CD4-positive, alpha-beta T cell treated with Interleukin-12 subunit alpha and Interleukin-12 subunit beta, for 1 hour (primary cell): ENCODE measurements at places on chromosomes 5 and 9.

- DNase-seq: no peak
Measured at GRCh38 chr5:169429044-169429443, 128.1 kb upstream of the SLIT3 start.

- no peak for DNase-seq
Measured at GRCh38 chr9:84314306-84314705, 26.3 kb downstream of the SLC28A3 start.

DNA sequence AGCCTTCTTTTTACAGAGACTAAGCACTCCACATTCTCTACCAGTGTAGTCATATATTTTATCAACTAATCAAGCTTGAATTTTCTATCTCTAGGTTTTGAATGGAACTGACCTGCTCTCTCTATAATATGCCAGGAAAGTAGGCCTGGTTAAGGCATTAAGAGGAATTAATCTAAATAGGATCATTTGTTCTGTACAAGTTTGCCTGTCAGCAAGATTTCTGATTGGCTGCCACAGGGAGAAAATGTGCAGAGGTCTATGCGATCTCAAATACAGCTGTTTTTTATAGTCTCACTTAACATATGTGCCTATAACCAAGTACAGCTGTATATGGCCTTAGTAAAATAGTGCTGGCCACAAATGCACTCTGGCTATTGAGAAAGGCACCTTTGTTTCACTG, 418.8 kb downstream of the KDM4C start:
- DNase-seq: no peak

- peak; percentile 26 for DNase-seq
Measured at GRCh38 chr5:14143841-14144585, 871 bp downstream of the TRIO start.

- no peak for DNase-seq
Measured at GRCh38 chr5:98872674-98873073, 56.1 kb downstream of the CHD1 start.

DNA sequence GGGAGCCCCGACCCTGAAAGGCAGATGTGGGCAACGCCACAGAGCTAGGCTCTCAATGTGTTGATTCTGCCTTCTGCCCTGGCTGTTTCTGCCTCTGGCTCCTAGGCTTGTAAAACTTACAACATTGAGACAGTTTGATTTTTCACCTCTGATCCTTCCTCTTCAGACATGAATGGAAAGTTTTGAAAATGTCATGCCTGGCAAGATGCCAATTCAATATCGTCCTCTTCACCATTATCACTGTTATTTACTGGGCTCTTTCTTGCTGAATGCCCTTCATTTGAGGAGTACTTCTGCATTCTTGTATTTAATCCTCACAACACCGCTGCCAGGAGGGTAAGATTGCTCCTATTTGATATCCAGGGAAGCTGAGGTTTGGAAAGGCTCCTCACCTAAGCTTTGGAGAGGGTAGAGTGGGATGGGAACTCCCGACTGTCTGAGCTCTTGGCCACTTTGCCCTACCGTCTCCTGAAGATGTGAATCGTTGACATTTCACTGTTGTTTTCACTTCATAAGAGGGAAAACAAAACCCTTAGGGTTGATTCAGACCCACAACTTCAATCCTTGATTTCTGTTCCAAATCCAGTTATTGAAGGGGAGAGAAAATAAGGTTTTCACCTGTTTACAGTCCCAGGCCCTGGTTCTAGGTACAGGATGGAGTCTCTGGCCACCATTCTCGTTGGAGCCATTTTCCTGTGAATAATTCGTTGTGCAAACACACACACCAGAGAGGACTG, 12.7 kb upstream of the FGF1 start:
- no peak for DNase-seq

GRCh38 chr9:128077847-128078503, 9.9 kb downstream of the SLC25A25 start:
- DNase-seq: no peak

DNA sequence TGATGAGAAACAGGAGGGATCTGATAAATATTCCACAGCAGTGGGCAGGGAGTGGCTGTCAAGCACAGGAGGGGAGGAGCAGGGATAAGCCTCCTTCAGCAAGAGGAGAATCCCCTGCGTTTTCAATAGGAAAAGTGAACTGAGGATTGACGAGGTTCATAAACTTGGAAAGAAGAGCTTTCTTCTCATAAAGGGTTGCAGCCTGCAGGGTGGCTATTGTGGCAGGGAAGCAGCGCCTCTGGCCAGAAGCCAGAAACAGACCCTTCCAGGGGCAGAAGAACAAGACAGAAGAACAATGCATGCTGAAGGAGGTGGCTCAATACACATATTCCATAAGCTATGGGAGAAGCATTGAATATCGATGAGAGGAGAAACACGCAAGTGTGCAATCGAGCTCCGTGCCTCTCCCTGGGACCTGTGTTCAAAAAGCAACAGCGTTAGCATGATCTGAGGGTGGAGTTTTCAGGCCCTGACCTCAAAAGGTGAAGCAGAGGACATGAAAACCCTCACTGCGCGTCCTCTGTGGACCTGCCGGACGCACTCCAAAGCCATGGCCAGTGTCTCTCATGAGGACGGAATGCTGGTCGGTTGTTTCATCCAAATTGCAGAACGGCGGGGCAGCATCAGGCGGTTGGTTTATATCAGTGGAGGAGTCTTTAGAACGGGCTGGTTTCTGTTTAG, 67.6 kb downstream of the ANKRD33B start:
- DNase-seq: no peak

DNA sequence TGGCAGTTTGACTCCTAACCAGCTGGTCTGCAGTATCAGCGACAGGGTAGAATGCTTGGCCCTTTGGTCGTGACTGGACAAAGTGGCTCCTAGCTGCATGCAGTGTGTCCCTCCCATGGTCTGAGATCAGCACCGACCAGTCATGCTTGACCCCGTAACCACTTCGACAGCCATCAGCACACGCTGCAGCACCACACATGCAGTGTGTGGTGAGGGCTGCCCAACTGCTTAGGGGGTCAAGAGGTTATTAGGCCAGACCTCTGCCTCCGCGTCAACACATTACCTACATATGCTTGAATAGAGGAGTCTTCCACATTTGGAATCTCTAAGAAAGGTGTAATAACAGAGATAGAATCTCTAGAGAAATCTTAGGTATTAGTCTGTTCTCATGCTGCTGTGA, 139.1 kb downstream of the FSTL4 start:
- no peak for DNase-seq

GRCh38 chr5:78509884-78510769, 138.4 kb downstream of the LHFPL2 start:
- peak; percentile 17 for DNase-seq

GRCh38 chr5:4947893-4948536, 192.1 kb upstream of the ADAMTS16 start:
- no peak for DNase-seq

DNA sequence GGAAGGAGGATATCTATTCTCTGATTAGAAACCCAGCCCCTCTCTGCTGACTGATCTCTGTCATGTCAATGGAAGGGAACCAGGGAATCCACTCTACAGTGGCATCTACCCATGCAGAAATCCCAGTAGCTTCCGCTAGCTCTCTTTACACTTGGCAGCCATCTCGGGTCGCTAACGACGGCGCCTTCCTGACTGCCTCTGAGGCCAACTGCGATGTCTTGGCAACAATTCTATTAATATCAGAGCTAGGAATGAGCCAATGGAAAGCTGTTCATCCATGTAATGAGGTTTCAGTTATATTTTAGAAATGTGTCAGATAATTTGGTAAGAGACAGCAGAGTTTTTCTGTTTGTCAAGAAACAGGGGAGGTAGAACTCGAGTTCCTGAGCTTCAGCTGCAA, 67.6 kb upstream of the ATP10B start:
- no peak for DNase-seq

DNA sequence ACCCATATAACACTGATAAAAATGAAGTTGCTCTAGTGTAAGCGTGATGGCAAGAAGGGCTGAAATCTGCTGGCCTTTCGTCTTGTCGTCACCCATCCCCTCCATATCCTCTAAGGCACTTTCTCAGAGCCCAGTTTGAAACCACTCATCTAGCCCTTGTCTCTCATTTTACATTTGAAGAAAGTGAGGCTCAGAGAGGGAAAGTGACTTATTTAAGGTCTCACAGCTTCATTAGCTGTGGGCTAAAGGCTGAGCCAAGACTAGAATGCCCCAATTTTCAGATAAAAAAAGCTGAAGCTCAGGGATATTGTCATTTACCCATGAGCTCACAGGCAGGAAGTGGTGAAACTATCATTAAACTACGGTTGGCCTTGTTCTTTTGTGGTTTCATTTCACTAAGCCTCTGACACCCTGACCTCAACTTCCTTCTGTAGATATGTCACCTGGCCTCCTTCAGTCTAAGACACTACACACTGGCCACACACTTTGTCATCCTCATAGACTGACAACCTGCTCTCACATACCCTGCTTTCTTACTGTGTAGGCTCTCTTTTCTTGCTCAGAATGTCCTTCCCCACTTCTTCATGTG, 176.7 kb upstream of the DMAC1 start:
- peak; percentile 84 for DNase-seq

- DNase-seq: no peak
Measured at GRCh38 chr5:137092831-137093230, 406.3 kb downstream of the SPOCK1 start.
